ENCODE measurements at places on chromosomes 7 and 10. TPM values are rescaled to one million over a fixed set of nuclear protein-coding genes. Genes with fewer than 3 reads are reported as not detected.

TSPAN15 gene
- 107 TPM for total RNA-seq

DUSP5 gene
- 27.9 TPM for total RNA-seq

PON1 gene
- total RNA-seq, result not detected

KCP gene
- 14.1 TPM for total RNA-seq

SEMA3E gene
- 0.83 TPM for total RNA-seq

AOAH gene
- 46.2 TPM for total RNA-seq

SORCS1 gene
- total RNA-seq, result 2.5 TPM

GPR15LG gene
- total RNA-seq, result 69.0 TPM

CDC14C gene
- total RNA-seq, result not detected

SMNDC1 gene
- 15.6 TPM for total RNA-seq

PNLIPRP2 gene
- 161 TPM for total RNA-seq

AEBP1 gene
- total RNA-seq, result 127 TPM

SH2D4B gene
- total RNA-seq, result not detected

CRPPA gene
- 4.1 TPM for total RNA-seq

RET gene
- total RNA-seq, result 2.1 TPM

TRIL gene
- total RNA-seq, result 0.70 TPM

LRRD1 gene
- not detected for total RNA-seq

FBH1 gene
- 122 TPM for total RNA-seq

SYCE1 gene
- total RNA-seq, result not detected

SUN3 gene
- total RNA-seq, result not detected

TES gene
- total RNA-seq, result 62.7 TPM

TPK1 gene
- total RNA-seq, result 19.7 TPM

MOGAT3 gene
- 123 TPM for total RNA-seq

UTF1 gene
- total RNA-seq, result not detected

SCART1 gene
- 5.0 TPM for total RNA-seq

CCDC3 gene
- total RNA-seq, result 2.5 TPM

NPVF gene
- not detected for total RNA-seq

MYOZ1 gene
- total RNA-seq, result not detected

BCL7B gene
- total RNA-seq, result 70.7 TPM

TAF6 gene
- total RNA-seq, result 61.8 TPM

ELFN1 gene
- total RNA-seq, result not detected

ANXA7 gene
- total RNA-seq, result 70.1 TPM

CALML3 gene
- not detected for total RNA-seq

WNT8B gene
- total RNA-seq, result not detected

SUN1 gene
- total RNA-seq, result 165 TPM

A1CF gene
- total RNA-seq, result 133 TPM

OR2A42 gene
- total RNA-seq, result not detected

PITX3 gene
- not detected for total RNA-seq

Measured in Peyer's patch (tissue), 4 donors.